Aorta (tissue), 5 donors: ENCODE measurements at places on chromosomes 1 and 21. TPM values are rescaled to one million over a fixed set of nuclear protein-coding genes. Genes with fewer than 3 reads are reported as not detected.

DNA sequence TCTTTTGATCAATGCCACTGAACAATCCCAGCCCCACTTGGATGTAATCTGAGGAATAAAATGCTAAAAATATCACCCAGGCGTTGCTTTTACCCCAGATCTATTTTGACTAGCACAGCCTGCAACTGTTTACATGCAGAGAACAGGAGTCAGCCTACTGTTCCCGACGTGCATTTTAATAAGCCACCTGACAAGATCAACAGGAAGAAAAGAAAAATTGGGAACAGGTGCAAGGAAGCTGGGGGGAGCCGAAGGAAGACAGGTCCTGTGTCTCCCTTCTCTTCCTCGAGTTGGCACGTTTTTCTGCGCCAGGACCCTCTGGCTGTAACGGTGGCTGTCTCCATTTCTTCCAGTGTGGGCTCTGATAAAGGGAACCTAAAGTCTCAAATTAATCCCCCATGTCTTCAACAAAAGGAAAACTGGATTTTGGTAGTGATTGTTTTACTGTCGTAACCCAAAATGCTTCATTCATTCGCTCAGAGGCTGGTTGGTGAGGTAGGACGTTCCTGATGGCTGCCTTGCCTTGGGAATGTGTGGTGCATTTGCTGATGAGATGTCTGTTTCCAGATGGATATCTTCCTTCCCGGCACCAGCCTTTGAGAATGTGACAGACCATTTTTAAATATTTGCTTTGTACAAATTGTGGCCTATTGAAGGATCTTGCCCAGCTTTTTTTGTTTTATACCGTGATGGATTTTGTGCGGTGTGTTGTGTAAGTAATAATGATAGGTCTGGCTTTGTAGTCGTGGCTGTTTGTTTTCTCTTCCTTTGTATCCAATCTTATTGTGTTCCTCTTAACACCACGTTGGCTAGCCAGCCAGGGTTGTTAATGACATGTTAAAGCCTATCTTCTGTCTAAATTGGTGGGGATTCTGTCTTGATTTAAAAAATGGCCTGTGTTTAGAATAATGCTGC lies 117.5 kb downstream of the C1orf21 start:
- DNase-seq, result no peak

Gene CHIA
- total RNA-seq, result not detected

- DNase-seq, result no peak
Measured at GRCh38 chr1:214957330-214958137, 125.0 kb upstream of the KCNK2 start.

DNA sequence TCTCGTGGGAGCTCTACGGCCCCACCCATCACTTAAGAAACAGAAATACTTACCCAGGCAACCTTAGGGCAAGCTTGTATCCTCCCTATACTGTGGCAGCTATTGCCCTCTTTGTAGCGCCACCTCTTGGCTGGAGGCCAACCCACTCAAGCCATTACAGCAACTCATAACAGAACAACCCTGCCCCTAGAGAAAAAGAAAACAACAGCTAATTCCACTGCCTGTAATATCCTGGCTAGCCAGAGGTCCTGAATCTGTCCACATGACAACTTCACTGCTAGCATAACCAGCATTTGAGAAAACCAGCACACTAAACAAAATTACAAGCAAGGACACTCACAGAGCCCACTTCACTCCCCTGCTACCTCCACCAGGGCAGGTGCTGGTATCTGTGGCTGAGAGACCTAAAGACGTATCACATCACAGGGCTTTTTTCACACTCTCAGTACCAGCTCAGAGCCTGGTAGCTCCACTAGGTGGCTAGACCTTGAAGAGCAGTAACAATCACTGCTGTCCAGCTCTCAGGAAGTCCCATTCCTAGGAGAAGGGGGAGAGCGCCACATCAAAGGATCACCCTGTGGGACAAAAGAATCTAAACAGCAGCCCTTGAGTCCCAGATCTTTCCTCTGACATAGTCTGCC lies 14.5 kb upstream of the MX1 start:
- no peak for DNase-seq

GRCh38 chr1:2340918-2341254 lies 50.5 kb downstream of the MORN1 start:
- DNase-seq, result no peak

GRCh38 chr1:246383791-246384190 lies 123.3 kb downstream of the SMYD3 start:
- no peak for DNase-seq

DNA sequence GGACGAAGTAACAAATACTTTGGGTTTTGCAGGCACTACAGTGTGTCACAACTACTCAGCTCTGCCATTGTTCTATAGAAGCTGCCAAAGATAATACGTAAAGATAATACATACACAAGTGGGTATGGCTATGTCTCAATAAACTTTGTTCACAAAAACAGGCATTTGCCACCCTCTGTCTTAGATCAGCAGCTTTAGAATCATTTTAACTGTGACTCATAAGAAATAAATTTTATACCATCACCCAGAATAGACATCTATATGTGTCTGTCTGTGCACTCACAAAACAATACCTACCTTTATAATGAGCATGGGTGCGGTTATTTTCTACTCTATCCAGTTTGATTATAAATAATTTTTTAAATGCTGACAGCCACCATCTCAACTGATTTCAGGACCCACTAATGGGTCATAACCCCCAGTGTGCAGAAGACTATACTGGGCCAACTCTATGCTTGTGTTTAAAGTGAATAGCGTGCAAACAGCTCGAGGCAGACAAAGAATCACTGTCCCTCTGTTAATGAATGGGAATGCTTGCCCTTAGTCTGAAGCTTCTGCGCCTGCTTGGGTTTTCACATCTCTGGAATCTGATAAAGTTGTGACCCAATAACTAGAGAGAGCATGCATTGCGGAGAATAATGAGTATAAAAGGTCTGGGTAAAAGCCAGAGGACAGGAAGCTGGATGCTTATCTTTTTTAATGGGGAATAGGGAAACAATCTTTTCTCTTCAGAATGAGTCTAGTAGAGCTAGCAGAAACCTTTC lies 216.2 kb downstream of the PLPP3 start:
- DNase-seq, result no peak

Gene CNKSR1
- 1.7 TPM for total RNA-seq
